NCI-H2081 (cell line): ENCODE measurements at places on chromosomes 2 and 18.

- DNase-seq = no peak
Measured at GRCh38 chr2:167581961-167582574, 665.3 kb downstream of the STK39 start.

- no peak for DNase-seq
Measured at GRCh38 chr2:183594150-183594549, 469.9 kb downstream of the NUP35 start.

- no peak for DNase-seq
Measured at GRCh38 chr18:14074187-14074586, 58.0 kb downstream of the ZNF519 start.

GRCh38 chr18:62458868-62459716, 63.7 kb upstream of the ZCCHC2 start:
- DNase-seq = no peak
